ENCODE measurements at places on chromosomes 3 and 15.
A peak's percentile ranks its signal among the peaks of the same experiment; 100 is the strongest.

DNA sequence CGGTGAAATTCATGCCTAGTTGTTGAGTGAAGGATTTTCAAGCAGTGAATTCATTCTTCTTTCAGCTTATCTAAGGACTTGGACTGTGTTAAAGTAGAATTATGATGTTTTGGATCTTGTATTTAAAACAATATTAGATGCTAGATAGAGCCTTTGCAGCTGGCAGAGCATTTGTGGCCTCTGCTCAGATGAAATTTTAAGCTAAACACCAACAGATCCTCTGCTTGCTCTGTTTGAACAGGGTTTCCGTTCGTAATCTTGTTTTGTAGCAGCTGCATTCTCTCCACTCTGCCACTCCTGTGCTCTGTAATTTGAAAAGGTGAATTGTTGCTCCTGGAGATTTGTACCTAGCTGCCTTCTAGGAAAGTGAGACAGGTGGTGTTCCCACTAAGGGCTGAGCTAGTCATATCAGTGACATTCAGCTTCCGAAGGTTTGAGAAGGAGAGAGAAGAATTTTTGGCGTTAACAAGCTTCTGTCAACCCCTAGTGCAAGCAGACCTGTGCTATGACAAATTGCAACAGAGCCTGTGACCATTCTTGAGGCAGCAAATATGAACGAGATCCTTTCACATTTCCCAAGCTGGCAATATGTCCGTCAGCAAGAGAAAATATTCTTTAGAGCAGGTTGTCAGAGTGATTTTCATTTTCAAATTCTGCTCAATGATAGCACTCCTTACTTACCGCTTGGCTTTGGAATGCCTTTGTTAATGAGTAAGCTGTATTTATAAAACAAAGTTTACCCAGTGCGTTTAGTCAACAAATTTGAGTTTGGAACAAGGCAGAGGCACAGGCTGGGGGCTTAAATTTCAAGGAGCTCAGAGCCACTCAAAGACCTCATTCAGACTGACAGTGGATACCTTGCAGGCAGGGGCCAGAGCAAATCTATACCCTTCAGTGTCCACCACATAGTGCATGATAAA is 5.3 kb downstream of the CHST2 start:
- DNase-seq: no peak

DNA sequence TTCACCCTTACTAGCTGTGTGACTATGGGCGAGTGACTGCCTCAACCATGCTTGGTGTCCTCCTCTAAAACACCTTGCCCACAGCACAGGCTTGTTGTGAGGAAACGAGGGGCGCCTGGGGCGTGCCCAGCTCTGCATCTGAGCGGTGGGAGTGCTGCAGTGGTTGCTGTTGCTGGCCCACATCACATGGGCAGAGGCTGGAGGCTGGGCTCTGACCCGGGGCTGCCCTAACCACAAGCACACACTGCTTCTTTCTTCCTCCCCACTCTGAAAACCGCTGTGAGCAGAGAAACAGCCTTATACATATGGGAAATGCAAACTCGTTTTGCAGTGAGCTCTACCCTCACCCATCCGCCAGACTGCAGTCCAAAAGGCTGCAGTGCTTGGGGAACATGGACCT is 74.8 kb upstream of the RPL32 start:
- no peak for DNase-seq

DNA sequence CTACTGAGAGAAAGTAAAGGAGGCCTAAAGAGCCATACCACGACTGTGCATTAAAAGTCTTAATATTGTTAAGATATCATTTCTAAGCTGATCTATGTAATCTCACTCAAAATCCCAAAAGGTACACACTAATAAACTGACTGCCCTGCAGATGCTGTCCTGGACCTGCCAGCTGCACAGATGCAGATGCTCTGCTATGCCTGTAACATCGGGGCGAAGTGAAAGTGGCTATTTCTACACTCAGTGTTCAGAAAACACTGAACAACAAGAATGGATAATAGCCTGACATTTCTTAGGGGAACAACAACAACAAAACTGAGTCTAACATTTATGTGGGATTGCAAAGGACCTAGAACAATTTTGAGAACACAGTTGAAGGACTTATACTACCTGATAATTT is 31.9 kb downstream of the RAD18 start:
- no peak for DNase-seq

- DNase-seq: peak; percentile 42
Measured at GRCh38 chr15:90266061-90266431, 574 bp downstream of the NGRN start.

DNA sequence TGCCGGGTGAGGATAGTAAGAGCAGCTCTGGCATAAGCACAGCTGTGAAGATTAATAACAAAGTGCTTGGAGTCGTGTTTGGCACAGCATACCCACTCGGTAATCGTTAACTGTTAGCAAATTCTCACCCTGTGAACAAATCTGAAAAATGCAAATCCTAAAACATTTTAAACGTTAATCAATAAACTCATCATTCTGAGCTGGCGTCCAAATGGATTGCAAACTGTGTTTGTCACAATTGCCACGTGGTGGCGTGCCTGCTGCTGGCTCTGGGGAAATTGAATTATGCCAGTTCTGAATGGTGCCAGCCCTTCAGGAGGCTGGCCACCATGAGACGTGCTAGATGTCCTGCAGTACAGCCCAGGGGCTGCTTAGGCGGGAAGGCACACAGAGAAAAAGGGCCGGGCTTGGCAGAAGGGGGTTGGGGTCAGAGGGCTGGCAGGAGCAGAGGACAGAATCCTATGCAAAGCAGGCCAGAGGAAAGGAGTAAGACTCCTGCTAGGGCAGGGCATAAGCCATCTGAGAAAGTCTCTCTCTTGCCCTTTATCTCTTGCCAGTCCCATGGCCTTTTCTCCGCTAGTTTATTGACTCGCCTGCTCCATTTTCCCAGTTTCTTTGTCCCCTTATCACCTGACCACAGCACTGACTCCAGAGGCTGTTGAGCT is 22.1 kb upstream of the POLG start:
- DNase-seq: peak; percentile 19

- DNase-seq: peak; percentile 26
Measured at GRCh38 chr15:63945007-63945788, 101.1 kb downstream of the DAPK2 start.

DNA sequence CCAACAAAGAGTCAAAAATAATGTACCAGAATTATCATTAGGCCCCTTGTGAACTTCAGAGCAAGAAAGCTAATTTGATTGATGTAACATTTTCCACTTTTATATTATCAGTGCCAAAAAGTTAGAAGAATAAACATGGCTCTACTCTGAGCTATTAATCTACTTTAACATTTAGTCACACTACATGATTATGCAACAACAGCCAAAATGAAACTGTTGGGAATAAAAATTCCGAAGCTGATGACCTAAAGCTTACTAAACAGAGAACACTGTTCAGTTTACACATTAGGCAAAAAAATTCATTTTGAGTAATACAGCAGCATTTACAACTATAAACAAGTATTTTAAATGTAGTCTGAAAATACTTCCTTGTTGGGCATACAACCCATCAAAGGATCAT is 1134.1 kb downstream of the EPHA3 start:
- DNase-seq: no peak

GRCh38 chr3:107825556-107825955 is 265.3 kb downstream of the CD47 start:
- peak; percentile 75 for DNase-seq

DNA sequence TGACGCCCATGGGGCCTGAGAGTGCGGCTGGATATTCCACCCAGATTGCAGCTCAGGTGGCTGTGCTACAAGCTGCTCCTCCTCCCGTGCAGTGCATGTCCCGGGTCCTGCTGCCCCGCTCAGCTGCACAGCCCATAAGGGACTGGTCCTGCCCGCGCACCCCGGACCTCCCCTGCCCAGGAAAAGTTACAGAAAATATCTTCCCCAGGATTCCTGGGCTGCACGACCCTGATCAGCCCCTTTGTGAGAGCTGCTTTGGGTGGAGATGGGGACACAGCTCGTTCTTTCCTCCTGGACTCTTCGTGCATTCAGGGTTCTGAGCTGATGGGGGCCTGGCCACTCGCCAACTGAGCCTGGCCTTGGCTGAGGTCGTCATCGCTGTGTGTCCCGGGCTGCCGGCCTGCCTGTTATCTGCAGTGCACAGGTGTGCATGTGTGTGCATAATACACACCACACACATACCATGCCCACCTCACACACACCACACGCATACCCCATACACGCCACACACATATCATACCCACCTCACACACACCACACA is 28.8 kb downstream of the APBA2 start:
- DNase-seq: no peak

DNA sequence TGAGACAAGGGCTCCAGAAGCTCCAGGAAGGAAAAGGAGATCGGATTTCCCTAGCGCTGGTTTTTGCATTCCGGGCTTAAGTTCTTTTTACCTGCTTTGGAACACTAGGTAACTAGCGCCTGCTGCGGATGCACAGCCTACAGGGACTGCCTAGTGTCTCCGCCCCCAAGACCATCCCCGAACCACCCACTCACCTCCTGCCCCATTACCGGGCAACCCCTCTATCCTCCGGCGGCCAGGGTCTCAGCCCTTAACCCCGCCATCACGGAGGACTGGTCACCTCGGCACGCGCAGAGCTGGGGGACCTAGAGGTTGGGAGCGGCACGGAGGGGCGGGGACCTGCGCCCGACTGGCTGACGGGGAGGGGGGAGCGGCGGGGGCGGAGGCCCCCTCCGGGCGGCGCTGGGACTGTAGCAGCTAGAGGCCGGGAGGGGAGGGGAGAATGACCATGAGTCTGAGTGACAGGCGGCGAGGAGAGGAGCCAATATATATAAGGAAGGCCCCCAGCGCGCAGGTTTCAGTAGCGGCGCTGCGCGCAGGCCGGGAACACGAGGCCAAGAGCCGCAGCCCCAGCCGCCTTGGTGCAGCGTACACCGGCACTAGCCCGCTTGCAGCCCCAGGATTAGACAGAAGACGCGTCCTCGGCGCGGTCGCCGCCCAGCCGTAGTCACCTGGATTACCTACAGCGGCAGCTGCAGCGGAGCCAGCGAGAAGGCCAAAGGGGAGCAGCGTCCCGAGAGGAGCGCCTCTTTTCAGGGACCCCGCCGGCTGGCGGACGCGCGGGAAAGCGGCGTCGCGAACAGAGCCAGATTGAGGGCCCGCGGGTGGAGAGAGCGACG is at the start of gene DLL4:
TSS of gene DLL4 (plus strand) at position 520 of the 839 bp plus-strand sequence. CDS start 329 bp downstream, outside the sequence.
- peak; percentile 56 for DNase-seq

GRCh38 chr15:90315278-90315982 is 36.7 kb upstream of the ZNF774 start:
- peak; percentile 34 for DNase-seq

DNA sequence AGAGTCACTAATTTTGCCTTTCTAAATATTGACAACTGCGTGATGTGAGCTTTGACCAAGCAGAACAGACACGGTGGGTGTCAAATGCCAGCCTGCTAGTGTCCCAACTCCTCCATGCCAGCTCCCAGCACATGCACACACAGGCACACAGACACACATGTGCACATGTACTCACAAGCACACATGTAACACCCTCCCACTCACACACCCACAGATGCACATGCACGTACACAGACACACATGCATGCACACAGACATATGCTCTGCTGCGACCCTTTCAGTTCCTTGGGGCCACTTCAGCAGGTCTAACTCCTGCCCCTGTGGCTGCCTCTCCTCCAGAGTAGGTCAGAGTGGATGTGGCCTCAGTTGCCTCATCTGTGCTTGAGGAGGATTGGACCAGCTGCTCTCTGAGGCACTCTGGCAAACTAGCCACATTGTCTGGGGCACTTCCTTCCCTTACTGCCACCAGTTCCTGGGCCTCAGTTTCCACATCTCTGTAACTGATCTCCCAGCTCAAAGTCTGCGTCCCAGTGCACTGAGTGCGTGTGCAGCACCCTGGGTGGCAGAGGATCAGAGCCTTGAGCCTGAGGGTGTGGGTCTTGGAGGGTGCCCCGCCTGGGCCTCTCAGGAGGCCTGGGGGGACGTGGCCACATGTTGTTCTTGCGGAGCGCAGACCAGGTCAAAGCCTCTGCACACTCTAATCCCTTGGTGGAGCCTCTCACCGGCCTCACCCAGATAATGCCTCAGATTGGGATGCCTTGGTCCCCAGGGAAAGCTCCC is 55.0 kb upstream of the PRR23E start:
- DNase-seq: no peak

- DNase-seq: no peak
Measured at GRCh38 chr3:95352471-95352870, 1289.6 kb downstream of the NSUN3 start.

DNA sequence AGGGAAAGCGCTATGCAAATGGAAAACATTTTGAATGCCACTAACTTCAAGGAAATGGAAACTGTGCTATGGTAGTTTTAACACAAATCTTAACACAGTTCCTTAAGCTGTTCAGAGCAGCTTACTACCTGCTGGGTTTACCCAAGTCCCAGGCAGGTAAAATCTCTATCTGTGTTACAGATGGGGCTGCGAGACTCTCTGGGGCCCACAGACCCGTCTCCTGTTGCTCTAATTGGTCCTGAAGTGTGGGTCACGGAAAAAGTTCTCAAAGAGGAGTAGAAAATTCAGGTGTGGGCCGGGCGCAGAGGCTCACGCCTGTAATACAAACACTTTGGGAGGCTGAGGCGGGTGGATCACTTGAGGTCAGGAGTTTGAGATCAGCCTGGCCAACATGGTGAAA is 16.9 kb upstream of the ZFYVE19 start:
- no peak for DNase-seq

DNA sequence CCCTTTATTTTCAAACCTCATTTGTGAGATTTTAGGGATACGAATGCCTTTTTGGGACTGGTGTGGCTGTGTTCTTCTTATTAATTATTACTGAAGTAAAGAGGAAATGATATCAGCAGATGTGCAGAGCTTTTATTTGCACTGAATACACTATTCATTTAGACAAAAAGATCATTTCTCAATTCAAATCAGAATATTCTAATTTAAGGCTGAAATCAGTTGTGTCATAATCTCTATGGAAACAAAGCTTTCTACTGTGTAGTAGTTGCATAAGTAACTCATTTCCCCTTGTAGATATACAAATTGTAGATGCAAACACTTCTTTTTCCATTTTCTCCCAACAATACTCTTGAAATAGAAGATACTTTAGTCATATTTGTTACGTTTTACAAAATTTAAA is 56.0 kb downstream of the PDE8A start:
- DNase-seq: no peak

- no peak for DNase-seq
Measured at GRCh38 chr15:41585127-41586047, 26.4 kb downstream of the TYRO3 start.

GRCh38 chr15:67063689-67064606 is 1.5 kb upstream of the SMAD3 start:
- DNase-seq: no peak

GRCh38 chr15:29377161-29377560 is 107.5 kb upstream of the NSMCE3 start:
- no peak for DNase-seq

- DNase-seq: no peak
Measured at GRCh38 chr3:31929826-31930502, 51.1 kb downstream of the OSBPL10 start.

- no peak for DNase-seq
Measured at GRCh38 chr3:129530251-129530791, 1.9 kb downstream of the RHO start.

- DNase-seq: no peak
Measured at GRCh38 chr3:100880845-100881244, 112.4 kb downstream of the ABI3BP start.

All from NCI-H2171 (cell line).